ENCODE measurements at places on chromosomes 13 and 19.

DNA sequence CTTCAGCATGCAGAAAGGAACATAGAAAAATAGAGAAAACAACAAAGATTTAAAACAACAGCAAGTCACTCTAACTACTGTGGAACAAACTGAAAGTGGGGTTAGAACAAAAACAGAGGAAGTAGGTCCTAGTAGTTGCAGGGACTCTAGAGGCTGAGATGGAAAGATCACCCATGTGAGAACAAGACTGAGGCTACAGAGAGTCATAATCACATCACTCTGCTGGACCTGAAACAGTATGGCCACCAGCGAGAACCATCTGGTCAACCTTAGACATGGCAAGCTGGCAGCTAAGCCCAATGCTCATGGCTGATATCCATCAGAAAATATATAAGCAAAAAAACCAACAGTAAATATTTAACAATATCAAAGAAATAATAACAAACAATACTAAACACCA is 35.8 kb upstream of the ZNF724 start:
- DNase-seq: no peak

GRCh38 chr13:48567515-48568369 is 34.9 kb upstream of the RCBTB2 start:
- no peak for DNase-seq

- no peak for DNase-seq
These were observed 6.0 kb upstream of the AKAP8L start for GRCh38 chr19:15424692-15425272.

- no peak for DNase-seq
These were observed 439.4 kb upstream of the NBEA start for GRCh38 chr13:34502621-34503020.

DNA sequence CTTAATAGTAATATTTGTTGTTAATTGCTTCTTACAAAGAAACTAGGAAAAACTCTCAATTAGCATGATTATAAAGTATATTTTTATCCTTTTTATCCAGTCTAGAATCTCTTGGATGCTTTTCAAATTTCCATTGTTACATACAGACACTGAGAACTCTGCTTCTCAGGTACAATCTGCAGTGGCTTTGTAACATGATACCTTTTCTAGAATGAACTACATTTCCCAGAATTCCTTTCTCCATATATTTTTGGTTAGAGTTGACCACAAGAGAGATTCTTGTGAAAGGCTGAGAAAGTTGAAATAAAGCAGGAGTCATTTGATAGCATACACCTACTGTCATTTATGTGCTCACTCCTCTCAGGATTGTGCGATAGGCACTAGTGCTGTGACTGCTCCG is 148.6 kb downstream of the SLITRK6 start:
- no peak for DNase-seq

GRCh38 chr19:35623327-35624010 is 5.4 kb upstream of the RBM42 start:
- DNase-seq: no peak

DNA sequence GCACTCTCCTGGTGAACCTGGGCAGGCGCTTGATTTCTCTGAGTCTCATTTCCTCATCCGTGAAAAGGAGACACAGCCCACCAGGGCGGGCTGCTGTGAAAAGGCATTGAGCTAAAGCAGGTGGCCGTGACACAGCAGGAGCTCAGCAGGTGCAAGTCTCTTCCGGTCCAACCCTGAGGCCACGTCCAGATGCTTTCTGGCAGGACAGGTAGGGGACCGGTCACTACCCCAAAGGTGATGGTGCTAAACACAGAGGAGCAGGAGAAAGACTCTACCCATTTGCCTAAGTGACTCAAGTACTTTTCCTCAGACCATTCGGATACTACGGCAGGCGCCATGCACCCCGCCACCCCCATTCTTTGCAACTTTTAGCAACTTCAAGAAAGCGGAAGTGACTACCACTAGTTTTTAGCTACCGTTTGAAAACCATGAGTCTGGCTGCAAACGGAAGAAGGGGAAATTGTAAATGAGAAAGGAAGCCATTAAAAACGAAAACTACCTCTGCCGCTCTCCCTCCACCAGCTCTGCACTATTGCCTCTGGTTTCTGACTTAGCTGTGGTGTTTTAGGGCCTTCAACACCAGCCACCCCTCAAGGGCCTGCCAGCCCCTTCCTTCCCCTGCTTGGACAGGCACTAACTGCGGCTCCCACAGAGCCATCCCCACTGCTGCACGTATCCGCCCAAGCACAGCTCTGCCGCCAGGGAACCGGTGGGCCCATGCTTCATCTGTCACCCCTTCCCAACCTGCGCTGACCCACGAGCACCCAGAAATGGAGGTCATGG is 4.8 kb downstream of the PPP6R1 start:
- DNase-seq: no peak

- DNase-seq: no peak
These were observed 11.6 kb upstream of the FPR3 start for GRCh38 chr19:51783372-51783771.

GRCh38 chr19:48452289-48453190 is 2.8 kb upstream of the KCNJ14 start:
- no peak for DNase-seq

DNA sequence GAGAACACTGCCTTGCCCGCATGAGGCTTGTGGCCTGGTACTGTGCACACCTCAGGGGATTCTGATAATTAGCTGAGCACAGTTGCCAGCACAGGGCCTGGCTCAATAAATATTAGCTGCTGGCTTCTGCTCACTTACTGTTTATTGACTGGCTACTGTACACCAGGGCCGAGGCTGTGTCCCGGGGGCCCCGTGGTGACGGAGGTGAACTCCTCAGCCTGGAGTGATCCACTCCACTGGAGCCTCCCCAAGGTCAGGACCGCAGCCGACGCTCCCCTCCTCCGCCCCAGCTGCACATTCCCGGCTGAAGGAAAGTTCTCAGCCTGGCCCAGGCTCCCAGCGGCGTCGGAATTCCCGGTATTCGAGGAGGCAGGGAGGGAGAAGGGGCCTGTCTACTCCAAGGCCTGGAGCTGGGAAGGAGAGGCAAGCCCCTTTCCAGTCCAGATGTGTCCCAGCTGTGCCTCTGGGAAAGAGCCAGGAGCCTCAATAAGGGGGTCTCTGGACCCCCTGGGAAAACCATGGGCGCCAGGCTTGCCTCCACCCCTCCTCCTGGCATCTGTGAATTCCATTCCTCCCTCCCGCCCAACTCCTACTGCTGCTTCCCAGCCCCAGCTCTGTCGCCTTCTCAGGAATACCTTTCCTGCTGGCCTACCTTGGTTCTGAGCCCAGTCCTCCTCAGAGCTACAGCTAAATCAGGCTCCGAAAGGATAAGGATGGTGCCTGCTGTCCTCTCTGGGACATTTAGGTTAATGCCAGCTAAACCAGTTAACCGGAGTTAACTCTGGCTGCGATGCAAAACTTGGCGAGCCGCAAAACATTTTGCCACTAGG is 7.3 kb downstream of the RPS16 start:
- no peak for DNase-seq

DNA sequence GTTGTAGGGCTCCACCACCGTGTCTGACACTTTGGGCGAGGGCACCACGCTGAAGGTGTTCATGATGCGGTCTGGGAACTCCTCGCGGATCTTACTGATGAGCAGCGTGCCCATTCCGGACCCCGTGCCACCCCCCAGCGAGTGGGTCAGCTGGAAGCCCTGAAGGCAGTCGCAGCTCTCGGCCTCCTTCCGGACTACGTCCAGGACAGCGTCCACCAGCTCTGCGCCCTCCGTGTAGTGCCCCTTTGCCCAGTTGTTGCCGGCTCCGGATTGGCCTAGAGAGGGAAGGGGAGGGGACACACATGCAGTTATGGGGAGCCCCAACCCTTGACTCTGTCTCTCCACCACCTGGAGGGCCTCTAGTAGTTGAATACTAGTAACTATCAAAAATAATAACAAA is 6.2 kb downstream of the TUBB4A start:
- DNase-seq: no peak

DNA sequence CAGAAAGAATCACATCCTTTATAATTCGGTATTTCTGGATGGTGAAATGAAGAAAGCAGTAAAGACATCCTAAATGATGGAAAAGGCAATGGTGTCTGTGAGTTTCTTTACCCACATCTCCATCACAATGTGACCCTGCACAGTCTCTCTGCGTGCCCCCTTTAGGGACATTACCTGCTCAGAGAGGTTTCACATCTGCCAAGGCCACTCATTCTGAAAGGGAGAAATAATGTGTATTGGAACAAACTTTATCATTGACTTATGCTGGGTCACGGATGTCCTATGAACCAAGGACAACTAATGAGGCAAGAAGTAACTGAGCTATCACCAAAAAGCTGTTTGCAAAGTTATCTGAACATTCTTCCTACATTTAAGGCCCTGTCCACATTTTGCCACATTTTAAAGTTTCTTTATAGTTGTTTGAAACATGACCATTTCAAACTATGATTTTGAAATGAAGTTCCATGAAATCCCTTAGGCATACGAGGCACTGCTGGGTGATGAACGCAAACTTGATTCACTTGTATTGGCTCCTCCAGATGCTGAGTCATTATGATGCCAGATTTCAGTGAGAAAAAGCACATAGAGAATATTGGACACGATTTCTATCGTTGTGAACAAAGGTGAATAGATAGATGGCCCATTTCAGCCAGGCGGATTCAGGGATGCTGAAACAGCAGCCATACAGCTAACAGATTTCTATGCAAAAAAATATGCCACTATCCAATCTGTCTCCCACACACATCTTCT is 63.5 kb upstream of the HMGB1 start:
- DNase-seq: no peak

DNA sequence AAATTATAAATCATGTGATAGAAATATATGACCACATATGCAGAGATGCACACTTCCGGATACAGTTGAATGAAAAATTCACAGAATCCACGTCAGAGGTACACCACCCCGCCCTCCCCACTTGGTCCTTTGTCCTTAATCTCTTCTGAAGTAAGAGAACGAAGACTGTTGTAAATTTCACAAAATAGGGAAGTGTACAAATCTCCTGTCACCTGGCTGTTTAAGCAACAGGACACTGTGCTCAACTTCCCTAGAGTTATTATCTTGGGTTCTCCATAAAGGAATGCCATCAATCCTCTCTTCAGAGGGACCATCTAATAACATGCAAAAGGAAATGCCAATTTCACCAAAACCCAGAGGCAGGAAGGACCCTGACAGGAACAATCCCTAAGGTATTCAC is 10.5 kb upstream of the CEACAM6 start:
- no peak for DNase-seq

GRCh38 chr13:59494560-59494970 is 669.2 kb downstream of the DIAPH3 start:
- DNase-seq: no peak

- no peak for DNase-seq
These were observed 1.4 kb downstream of the EPN1 start for GRCh38 chr19:55676383-55676782.

DNA sequence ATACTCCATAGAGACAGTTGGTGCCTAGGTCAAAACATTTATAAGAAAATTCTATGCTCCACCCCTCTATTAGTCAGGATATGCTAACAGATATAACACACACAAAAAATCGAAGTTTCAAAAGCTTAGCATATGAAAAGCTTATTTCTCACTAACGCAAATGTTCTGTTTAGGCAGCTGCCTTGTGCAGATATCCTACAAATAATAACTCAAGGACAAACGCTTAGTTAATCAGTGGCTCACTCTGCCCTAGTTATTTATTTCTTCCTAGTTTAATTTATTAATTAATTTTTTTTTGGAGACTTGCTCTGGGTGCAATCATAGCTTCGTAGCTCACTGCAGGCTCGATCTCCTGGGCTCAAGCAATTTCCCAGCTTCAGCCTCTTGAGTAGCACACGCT is 259.7 kb upstream of the GPC6 start:
- DNase-seq: no peak

- peak; percentile 80 for DNase-seq
These were observed 11.1 kb downstream of the PROZ start for GRCh38 chr13:113169277-113170272.

DNA sequence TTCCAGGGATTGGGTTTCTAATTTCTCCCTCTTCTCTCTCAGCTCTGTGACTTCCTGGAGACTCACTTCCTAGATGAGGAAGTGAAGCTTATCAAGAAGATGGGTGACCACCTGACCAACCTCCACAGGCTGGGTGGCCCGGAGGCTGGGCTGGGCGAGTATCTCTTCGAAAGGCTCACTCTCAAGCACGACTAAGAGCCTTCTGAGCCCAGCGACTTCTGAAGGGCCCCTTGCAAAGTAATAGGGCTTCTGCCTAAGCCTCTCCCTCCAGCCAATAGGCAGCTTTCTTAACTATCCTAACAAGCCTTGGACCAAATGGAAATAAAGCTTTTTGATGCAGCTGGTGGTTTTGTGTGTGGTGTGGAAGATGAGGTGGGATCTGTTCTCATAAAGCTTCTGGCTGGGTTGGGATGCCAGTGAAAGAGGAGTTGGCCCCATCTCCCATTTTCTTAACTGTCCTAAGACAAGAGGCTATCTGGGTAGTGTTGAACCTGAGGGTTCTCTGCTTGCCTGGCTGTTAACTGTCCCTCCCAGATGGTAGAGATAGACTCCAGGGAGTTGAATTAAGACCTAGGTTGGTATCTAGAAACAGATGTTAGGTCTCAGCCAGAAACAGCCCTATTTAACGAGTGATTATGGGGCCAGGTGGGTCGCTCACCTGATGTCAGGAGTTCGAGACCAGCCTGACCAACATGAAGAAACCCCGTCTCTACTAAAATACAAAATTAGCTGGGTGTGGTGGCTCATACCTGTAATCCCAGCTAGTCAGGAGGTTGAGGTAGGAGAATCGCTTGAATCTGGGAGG is 1.6 kb downstream of the FTL start:
- DNase-seq: no peak

DNA sequence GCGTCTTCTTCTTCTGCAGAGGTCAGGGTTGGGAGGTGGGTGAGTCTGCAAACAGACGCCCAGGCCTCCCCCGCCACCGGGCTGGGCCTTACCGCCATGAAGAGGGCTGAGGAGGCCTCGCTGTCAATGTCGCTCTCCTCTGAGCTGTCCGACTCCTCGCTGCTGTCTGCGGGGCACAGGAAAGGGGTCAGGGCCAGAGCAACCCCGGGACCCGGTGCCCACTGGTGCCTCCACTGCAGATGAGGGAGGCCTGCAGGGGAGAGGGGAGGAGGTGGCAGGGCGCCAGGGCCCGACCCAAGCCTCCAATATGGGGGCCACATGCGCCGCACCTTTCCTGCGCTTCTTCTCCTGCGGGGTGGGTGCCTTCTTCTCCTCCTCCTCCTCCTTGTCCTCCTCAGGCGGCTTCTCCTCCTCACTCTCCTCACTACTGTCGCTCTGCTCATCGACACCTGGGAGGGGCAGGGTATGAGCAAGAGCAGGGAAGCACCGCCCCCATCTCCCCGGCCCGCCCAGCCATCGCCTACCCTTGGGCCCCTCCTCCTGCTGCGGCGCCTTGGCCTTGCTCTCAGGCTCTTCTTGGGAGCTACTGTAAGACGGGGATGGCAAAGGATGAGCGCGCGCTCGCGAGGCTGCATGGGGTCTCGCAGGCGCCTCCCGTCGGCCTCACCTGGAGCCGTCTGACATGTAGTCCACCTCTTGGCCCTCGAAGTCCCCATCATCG is 5.5 kb upstream of the PSPN start:
- DNase-seq: no peak

DNA sequence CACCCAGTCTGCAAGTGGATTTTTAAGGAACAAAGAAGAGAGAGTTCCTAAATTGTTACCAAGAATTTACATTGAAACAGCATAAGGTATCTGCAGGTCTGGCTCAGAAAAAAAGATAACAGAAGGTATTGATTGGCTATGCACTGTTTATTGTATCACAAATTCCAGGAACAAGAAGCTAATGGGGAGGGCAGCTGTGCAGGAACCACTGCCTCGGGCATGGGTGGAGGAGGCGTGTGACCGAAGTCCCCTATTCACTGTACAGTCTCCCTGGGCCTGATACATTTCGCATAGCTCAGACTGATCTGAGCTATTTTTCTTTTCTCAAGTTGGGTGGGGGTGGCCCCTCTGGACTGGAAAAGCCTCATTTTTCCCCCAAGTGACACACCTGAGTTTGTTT is 11.7 kb downstream of the NECTIN2 start:
- no peak for DNase-seq
